HFFc6 (cell line): ENCODE measurements at places on chromosomes 7 and 10. TPM values are rescaled to one million over a fixed set of nuclear protein-coding genes. Genes with fewer than 3 reads are reported as not detected.

Gene IGF2BP3
- total RNA-seq, result 26.7 to 31.9 TPM (median 30.2 TPM) in 3 replicates

DNA sequence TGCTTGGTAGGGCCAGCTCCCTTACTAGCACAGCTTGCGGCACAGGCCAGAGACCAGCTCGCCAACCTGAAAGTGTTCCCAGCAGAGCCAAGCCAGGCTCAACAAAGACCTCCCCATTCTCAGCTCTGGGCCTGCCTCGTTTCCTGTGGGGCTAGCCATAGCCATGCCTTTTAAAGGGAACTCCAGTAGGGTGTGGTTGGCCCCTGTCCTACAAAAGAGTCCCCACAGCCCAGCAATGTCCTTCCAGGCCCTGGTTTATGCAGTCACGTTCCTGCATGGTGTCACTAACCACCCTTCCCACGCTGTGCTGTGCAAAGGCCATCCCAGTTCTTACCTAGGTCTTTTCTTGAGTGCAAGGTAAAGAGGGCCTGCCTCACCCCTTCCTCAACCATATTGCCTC is 87.8 kb upstream of the LRRC4 start:
- no peak overlapping the region for H3K4me3 ChIP-seq
- peaks cover 16% of the 10 kb centered on the region for H3K4me1 ChIP-seq
- H3K27ac ChIP-seq, result no peak overlapping the region
- H3K36me3 ChIP-seq, result no peaks in the 10 kb centered on the region
- no peak for DNase-seq
- peaks cover 35% of the 10 kb centered on the region for H3K27me3 ChIP-seq

DNA sequence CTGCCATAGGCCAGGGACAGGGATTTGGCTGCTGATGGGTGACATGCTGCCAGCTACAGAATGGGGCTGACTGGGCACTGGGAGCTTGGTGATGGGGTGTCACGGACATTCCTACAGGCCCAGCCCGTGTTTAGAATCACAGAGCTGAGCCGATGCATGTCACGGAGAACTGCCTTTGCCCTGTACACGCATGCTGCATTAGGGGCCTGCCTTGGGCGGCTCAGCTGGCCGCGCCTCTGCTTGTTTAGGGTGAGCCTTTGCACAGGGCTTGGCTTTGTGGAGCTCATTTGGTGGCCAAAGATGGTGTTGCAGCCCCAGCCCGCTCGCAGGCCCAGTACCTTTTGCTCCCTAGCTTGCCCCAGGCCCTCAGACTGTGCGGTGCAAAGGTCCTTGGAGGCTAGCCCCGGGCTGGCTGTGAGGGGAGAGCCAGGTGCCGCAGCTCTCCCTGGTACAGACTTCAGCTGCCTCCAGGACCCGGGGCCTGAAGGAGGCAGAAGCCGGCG is 108.4 kb upstream of the BTBD16 start:
- no peaks in the 10 kb centered on the region for H3K36me3 ChIP-seq
- no peak for DNase-seq
- H3K4me3 ChIP-seq, result no peak overlapping the region
- no peak overlapping the region for H3K27ac ChIP-seq
- peaks cover 5% of the 10 kb centered on the region for H3K27me3 ChIP-seq

DNA sequence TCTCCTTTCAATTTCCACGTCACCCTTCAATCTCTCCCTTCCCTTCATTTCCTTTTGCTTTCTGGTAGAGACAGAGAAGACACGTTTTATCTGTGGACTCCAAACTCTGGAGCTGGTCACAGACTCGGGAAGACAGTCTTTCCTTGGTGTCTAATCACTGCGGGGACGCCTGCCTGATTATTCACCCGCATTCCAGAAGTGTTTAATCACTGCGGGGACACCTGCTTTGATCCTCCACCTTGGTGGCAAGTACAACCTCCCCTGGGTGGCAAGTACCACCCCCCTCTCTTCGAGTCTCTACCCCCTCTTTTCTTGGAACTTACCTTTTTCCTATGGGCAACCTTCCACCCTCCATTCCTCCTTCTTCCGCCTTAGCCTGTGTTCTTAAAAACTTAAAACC is 15.3 kb upstream of the LRRC61 start:
- H3K27me3 ChIP-seq, result peaks cover 2% of the 10 kb centered on the region
- H3K36me3 ChIP-seq, result no peaks in the 10 kb centered on the region; the same call in 1 of the 2 replicates
- no peak for DNase-seq
- peak overlapping the region; percentile 50; the same call in 1 of the 2 replicates for H3K4me3 ChIP-seq
- H3K27ac ChIP-seq, result no peak overlapping the region

DNA sequence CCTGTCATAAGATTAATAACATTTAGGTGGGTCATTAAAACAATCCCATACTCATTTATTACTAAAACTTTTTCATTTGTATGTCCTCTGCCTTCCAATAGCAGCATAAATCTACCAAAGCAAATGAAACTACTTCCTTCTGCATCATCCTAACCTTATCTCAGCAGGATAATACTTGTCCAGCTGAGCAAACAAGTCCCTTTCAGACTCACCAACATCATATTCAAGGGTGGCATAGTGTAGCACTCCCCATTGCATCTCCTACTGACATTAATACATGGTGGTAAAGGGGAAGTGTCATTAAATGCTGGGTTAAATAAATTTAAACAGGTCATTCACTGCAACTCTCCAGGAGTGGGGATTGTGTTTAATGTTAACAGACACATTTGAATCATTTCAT is 3.4 kb upstream of the MINDY3 start:
- H3K4me1 ChIP-seq, result peaks cover 5% of the 10 kb centered on the region
- no peak overlapping the region for H3K4me3 ChIP-seq
- H3K27me3 ChIP-seq, result peaks cover 3% of the 10 kb centered on the region
- H3K36me3 ChIP-seq, result no peaks in the 10 kb centered on the region; the same call in none of the 2 replicates
- no peak for DNase-seq
